CD8-positive, alpha-beta T cell (primary cell): ENCODE measurements at places on chromosomes 16 and 17.
A peak's percentile ranks its signal among the peaks of the same experiment; 100 is the strongest.

GRCh38 chr17:74635418-74635817 is 11.9 kb upstream of the CD300E start:
- no peak for DNase-seq

- DNase-seq = no peak
Measured at GRCh38 chr16:13238182-13238581, 336.8 kb downstream of the SHISA9 start.

GRCh38 chr16:47139561-47140185 is 4.1 kb downstream of the NETO2 start:
- no peak for DNase-seq

GRCh38 chr17:30823421-30823820 is 1.1 kb downstream of the CRLF3 start:
- no peak for DNase-seq

GRCh38 chr17:30203471-30203981 is 32.0 kb downstream of the SLC6A4 start:
- no peak for DNase-seq

- DNase-seq = no peak
Measured at GRCh38 chr17:41544935-41545334, 16.8 kb upstream of the KRT19 start.

- no peak for DNase-seq
Measured at GRCh38 chr16:27408602-27409031, 6.6 kb downstream of the IL21R start.

- DNase-seq = no peak
Measured at GRCh38 chr16:2467528-2468232, 3.4 kb upstream of the NTN3 start.

DNA sequence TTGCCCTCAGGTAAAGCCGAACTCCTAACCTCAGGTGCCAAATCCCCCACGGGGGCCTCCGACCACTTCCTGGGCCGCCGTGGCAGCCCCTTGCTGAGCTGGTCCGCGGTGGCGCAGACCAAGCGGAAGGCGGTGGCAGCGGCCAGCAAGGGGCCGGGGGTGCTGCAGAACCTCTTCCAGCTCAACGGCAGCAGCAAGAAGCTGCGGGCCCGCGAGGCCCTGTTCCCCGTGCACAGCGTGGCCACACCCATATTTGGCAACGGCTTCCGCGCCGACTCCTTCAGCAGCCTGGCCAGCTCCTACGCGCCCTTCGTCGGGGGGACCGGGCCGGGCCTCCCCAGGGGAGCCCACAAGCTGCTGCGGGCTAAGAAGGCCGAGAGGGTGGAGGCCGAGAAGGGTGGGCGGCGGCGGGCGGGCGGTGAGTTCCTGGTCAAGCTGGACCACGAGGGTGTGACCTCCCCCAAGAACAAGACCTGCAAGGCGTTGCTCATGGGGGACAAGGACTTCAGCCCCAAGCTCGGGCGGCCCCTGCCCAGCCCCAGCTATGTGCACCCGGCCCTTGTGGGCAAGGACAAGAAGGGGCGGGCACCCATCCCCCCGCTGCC is 51.6 kb downstream of the ACTG1 start:
- DNase-seq = no peak

DNA sequence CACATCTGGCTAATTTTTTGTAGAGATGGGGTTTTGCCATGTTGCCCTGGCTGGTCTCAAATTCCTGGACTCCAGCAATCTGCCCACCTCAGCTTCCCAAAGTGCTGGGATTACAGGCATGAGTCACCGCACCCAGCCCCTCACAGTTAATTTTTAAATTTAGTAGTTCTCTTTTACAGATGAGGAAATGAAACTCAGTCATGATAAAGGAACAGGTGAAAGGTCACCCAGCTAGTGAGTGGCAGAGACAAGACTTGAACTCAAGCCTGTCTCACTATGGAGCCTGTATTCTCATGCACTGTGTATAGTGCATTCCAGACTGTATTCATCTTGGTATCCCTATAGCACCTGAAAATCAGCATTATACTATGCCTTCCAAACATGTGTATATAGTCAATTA is 77.1 kb upstream of the WSB1 start:
- no peak for DNase-seq

GRCh38 chr17:5699814-5700213 is 115.5 kb upstream of the NLRP1 start:
- no peak for DNase-seq

DNA sequence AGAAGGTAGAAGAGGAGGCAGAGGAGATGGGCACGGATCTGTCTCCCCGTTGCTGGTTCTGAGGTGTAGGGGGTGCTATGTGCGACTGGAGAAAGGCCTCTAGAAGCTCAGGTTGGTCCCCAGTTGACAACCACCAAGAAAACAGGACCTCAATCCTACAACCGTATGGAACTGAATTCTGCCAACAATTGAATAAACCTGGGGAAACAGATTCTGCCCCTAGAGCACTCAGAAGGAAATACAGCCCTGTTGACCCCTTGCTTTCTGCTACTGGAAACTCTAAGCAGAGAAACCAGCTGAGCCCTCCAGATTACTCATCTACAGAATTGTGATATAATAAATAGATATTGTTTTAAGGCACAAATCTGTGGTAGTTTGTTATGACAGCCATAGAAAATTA is 313.0 kb upstream of the GOT2 start:
- DNase-seq = no peak

- DNase-seq = no peak
Measured at GRCh38 chr17:62986549-62986948, 20.5 kb downstream of the TANC2 start.

- no peak for DNase-seq
Measured at GRCh38 chr17:20206591-20206990, 197.4 kb downstream of the SPECC1 start.

GRCh38 chr17:77783991-77784820 is 174.3 kb upstream of the TNRC6C start:
- peak; percentile 83 for DNase-seq

DNA sequence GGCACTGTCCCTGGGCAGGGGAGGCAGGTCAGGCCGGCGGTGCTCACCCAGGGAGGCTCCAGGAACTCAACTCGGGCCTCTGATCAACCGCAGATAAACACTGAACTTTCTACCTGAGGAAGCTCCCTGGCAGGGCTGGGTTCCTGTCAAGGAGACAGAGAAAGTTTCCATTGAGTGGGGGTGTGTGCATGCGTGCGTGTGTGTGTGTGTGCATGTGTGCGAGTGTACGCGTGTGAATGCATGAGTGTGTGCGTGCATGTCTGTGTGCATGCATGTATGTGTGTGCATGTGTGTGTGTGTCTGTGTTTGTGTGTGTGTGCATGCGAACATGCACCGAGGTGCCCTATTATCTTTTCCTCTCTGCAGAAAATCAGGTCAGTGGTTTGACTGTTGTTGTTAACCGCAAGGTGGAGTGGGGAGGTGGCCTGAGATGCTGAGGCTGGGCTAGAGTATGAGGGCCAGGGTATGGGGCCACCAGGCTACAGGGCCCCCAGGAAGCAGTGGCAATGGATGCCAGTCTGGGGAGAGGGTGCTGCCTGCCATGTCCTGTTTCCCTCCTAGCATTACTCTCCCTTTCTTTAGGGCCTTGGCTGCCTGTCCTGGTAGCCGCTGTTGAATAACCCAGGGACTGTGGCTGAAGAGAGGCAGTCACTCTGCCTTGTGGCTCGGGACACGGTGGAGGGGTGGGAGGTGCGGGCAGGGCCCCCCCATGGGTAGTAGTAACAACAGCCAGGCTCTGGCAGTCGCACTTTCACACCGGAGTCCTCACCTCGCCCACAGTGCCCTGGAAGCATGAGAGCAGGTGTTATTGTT is 24.0 kb downstream of the CCR7 start:
- peak; percentile 88 for DNase-seq

DNA sequence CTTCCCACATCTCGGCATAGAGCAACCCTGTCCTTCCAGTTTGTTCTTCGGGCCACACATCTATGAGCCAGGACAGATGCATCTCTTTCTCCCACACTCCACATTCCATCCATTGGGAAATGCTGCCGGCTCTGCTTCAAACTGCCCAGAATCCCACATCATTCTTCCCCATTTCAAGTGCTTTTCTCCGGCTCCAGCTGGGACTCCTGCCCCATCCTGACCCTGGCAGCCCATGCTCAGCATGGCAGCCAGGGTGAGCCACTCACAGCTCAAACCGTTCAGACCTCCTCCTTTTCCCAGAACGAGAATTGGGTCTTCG is 132.8 kb upstream of the SDK2 start:
- DNase-seq = no peak

DNA sequence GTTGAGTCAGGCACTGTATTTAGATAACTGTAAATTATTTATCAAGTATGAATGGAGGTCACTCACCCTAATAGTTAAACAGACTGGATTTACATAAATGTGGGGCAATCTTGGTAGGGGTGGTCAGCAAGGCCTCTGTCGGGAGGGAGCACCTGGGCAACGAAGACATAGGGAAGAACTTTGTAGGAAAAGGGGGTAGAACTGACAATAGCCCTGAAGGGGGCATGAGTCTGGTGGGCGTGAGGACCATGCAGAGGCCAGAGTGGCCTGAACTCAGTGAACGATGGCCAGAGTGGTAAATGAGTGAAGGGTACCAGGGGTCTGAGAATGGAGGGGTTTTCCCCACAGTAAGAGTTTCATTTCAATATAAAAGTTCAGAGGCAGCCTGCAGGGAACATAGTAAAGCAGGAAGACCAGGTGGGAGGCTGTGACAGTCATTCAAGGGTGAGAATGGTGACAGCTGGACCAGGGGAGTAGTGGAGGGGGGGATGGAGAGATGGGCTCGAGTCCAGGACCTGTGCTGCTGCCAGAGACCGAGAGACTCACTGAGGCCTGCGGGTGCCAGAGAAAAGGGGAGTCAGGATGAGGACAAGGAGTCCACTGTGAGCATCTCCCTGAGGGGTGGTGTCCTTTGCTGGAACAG is 2.9 kb downstream of the C17orf67 start:
- DNase-seq = no peak

- DNase-seq = no peak
Measured at GRCh38 chr17:50493744-50494143, 14.5 kb upstream of the MYCBPAP start.

DNA sequence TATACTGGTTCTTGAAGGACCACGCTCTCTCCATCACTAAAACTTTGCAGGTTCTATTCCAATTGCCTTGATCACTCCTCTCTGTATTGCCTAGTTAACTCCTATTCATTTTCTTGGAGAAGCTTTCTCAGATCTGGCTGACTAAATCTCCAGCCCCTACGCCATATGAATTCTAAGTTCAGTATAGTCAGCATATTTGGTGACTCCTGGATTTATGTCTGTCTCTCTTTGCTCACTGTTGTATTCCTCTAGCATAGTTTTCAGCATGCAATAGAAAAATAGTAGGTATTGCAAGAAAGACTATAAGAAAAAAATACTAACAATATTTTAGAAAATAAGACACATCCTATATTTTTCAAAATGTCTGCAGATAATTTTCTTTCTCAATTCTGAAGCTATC is 579.7 kb downstream of the CDH11 start:
- DNase-seq = no peak
